HCT116 (cell line): ENCODE measurements at places on chromosomes 6 and 20.

- DNase-seq, result no peak
Measured at GRCh38 chr6:34358389-34358905, 34.0 kb downstream of the NUDT3 start.

DNA sequence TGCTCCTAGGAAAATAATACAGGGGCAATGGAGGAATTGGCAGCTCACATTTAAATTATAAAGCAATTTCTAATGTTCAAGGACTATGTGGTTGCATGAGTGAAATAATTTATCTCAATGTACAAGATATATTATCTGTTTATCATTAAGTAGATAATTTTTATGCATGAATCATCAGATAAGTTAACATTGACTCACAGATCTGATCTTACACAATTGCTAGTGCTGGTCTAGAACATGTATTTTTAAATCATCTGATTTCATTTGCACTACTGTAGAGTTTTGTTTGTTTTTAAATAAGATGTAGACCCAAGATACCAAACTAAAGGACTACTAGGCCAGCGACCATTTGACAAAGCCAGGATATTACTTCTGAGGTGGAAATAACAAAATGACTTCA lies 199.2 kb downstream of the BMP2 start:
- DNase-seq, result no peak

DNA sequence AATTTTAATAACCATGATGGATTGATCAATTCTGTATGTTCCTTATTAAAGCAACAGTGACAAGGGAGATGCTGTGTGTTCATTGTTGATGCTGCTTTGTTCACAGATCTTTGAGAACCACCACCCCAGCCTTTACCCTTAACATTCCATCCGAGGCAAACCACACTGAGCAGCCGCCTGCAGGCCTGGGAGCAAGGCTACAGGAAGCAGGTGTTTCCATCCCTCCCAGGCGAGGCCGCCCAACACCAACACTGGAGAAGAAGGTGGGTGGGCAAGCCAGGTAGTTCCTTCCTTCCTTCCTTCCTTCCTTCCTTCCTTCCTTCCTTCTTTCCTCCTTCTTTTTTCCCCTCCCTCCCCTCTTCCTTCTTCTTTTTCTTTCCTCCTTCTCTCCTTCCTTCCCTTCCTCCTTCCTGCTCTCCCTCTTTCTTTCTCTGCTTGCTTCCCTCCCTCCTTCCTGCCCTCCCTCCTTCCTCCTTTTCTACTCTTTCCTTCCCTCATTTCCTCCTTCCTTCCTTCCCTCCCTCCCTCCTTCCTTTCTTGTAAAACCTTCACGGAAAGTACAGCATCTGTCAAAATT lies 13.7 kb downstream of the TTLL2 start:
- no peak for DNase-seq

GRCh38 chr6:135759831-135760230 lies 91.7 kb upstream of the PDE7B start:
- DNase-seq, result peak; percentile 15

GRCh38 chr6:583635-584034 lies 73.3 kb downstream of the HUS1B start:
- no peak for DNase-seq

DNA sequence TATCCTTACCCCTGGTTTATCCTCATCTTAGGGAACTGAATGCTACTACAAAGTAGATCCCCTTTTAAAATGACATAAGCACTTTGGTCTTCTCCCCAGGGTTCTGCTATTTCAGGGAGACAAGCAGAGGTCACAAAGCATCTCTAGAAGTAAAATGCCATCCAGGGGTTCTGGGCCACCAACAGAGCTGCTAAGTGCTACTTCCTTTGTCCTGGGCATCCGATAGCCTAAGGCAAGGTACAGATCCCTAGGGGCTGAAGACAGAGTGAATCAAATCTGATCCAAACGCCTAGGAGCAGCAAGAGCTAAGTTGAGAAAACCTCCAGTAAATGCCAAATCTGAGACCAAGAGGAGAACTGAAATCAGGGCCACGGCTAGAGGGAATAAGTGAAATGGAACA lies 161.2 kb downstream of the PTPRT start:
- no peak for DNase-seq

DNA sequence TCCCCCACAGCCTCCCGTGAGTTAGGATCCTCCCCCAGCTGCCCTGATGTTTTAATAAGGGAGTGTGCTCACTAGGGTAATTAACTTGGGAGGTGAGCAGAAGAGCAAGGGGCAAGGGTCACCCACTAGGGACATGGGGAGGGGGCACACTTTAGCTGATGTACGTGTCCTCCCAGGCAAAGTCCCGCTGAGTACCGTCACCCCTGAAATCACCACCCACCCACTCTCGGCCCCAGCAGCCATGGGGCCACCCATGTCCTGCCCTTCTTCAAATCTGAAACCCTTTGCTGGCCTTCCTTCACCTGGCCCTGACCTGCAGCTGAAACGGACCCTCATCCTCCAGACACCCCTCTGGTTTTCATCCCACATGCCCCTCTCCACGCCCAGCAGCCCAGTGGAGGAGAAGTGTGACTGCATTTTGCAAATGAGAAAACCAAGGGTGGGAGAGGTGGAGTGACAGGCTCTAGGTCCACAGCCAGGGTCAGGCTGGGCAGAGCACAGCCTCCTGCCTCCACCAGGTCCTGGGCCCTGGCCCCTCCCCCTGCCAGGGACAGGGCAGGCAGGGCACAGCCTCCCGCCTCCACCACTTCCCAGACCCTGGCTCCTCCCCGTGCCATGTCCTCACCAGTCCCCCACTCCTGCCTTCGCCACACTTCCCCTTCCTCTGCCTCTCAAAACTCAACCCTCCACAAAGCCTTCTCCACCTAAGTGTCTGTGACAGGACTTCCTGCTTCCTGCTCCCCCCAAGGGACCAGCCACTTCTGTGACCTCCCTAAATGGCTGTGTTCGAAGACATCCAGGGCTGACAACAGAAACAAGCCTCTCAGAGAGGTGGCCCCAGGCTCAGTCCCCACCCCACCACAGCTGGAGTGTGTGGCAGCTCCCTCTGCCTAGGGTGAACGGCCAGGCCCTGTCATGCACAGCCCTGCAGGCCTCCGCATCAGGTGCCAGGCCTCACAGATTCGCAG lies 15.1 kb downstream of the ACSS1 start:
- DNase-seq, result no peak

GRCh38 chr6:22883061-22883717 lies 313.8 kb downstream of the HDGFL1 start:
- DNase-seq, result no peak

DNA sequence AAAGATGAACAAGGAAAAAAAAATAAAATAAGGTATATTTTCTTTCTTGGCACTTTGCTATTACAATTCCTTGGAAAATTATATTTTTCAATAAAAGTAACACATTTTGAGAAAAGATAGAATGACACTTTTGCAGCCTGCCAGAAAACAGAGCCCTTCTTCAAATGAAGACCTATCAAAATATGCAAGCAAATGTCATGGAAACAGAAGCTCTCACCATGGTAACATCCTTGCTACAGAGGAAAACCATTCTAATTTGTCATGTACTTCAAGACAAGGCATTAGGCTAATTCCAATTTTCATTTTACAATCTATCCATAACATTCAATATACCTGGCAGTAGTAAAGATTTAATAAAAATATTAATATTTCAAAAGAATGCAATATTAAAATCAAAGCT lies 177.9 kb downstream of the RNGTT start:
- DNase-seq, result no peak

DNA sequence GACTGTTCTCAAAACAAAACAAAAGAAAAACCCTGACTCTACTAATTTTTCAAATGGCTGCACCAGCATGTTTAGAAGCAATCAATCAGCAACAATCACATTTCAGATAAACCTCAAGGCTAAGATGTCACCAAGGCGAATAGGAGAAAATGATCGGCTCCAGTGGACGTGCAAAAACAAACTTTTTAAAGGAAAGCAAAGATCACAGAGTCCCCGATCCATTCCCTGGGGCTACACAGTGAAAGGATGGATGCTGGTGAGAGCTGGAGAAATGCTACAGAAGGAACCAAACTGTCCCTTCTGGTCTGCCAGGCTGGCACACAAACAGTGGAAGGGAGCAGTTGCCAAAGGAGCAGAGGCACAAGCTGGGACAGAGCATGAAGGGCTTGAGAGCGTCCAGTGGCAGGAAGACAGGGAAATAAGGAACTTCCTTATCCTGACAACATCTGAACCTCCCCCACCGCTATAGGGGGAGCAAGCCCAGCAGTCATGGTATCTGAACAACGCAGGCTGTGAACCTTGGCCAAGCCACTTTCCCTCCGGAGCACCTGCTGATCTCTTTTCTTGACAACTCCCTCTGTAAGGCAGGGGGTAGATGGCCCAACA lies 73.7 kb upstream of the HIVEP1 start:
- DNase-seq, result no peak

DNA sequence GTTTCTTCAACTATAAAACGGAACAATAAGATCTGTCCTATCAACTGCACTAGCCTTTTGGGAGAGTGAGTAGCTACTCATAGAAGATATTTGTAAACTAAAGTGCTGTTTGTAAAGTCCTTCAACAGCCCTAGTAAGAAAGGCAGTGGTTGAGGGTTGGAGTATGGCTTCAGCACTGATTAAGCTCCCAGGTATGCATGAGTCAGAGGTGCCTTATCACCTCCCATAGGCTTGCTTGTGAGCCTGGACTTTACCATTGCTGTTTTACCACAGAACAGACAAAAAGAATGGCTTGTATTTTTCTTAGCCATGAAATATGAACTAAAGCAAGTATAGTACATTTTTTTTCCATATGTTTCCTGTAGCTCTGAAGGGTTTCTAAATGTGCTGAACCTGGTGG lies 44.1 kb downstream of the SAMD3 start:
- peak; percentile 68 for DNase-seq

GRCh38 chr6:89828988-89829471 lies 650 bp upstream of the CASP8AP2 start:
- DNase-seq, result no peak

GRCh38 chr20:63856098-63856511 lies 5.2 kb upstream of the ABHD16B start:
- DNase-seq, result no peak

GRCh38 chr6:154805288-154805911 lies 72.2 kb downstream of the SCAF8 start:
- DNase-seq, result peak; percentile 31

DNA sequence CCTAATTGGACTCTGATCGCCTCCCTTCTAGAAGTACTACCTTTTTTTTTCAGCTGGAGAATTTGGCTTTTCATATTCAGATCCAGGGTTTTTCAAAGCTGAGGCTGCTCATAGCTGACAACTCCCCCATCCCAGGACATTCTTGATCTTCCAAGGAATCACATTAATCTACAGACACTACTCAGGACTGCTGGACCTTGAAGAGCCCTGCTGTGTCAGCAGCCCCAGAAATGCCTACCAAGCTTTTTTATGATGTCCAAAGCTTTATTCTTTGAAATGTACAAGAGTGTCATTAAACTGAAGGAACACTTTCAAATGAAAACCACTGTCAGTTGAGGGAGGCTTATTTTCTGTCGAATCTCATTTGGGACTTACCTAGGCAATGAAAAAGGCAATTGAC lies 704.1 kb downstream of the PTPRT start:
- no peak for DNase-seq

GRCh38 chr6:21808045-21808470 lies 214.5 kb downstream of the SOX4 start:
- no peak for DNase-seq

GRCh38 chr6:12827921-12828320 lies 111.4 kb downstream of the PHACTR1 start:
- DNase-seq, result no peak

DNA sequence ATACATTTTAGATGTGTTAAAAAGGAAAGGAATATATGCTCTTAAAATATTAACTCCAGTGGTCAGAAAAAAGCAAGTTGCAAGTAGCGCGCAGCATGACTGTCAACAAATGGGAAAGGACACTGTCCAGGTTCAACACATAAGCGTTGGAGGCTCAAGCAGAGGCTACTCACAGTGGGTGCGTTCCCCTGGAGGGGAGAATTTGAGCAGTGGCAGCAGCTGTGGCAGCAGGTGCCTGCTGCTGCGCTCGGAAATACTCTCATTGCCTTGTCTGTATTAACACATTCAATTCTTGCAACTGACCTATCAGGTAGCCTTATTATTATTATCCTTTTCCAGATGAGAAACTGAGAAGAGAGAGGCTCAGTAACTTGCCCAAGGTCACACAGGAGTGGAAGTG lies 21.9 kb upstream of the CCN6 start:
- no peak for DNase-seq

- no peak for DNase-seq
Measured at GRCh38 chr6:41644297-41644879, 6.1 kb downstream of the MDFI start.

DNA sequence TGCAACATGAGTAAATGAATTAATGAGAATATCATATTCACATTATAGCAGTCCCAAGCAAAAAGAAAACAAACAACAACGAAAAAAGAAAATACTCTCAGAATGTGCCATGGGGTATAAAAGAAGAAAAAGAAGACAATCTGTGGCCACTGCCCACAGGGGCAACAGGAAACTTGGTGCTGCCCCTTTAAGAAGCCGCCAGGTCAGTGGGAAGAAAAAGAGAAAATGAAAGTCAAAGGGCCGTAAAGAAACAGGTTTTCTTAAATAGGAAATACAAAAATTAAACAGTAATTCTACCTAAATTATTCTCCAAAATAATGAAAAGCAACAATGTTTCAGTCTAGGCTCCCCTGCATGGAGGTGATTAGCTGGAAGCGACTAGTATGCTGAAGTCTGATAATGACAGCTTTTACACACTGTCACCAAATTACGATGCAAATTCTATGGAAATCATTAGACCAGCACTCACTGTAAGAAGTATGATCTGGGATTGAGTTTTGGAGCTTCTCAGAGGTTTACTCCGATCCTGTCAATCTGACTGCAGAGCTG lies 23.6 kb downstream of the GMDS start:
- no peak for DNase-seq

DNA sequence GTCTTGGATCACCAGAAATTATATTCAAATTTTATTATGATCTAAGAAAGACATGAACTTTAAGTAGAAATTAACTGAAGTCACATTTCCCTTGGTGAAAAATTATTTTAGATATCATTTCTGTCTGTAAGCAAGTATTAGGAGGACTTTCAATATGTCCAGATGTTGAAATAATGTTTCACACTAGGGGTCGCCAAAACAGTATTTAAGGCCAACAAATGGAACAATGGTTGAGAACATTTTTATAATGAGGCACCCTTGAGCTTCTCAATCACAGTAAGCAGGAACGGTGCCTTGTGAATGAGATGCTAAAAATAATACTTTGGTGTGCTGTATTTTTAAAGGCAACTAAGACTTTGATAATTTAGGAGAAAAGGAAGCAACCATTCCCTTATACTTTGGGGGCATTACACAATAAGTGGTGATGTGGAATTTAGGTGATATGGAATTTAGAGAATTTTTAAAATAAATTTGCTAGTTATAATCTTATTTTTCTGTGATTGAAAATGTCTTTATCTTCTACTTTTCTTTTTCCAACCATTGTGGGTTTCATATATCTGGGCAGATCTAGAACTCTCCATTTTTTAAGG lies 9.6 kb upstream of the SF3B5 start:
- peak; percentile 59 for DNase-seq

DNA sequence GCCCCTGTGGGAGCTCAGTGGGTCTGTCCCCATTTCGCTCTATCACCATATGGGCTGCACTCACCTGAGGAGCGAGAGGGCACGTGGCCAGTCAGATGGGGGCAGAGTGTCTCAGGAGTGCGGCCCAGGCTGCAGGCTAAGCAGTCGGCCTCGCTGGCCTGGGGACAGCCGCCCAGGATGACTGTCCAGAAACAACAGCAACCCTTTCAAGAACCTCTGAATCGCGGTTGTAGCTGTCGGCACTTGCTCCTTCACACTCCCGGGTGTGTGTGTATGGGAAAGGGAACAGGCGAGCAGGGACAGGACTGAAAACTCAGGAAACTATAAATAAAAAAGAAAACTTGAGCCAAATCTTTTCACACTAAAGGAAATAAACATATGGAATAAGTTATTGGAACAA lies 63.1 kb downstream of the TFAP2A start:
- DNase-seq, result no peak
